ENCODE measurements at places on chromosomes 2 and 18. TPM values are rescaled to one million over a fixed set of nuclear protein-coding genes. Genes with fewer than 3 reads are reported as not detected.

Gene BMP10
- polyA plus RNA-seq = not detected

Gene SH2D6
- polyA plus RNA-seq = 1.4 TPM

Gene TPGS2
- 73.3 TPM for polyA plus RNA-seq

Gene CNNM4
- 8.8 TPM for polyA plus RNA-seq

Gene LRRTM4
- polyA plus RNA-seq = not detected

Gene ANKRD39
- 16.5 TPM for polyA plus RNA-seq

Gene REG1B
- not detected for polyA plus RNA-seq

Gene ATOH8
- 20.0 TPM for polyA plus RNA-seq
